ENCODE measurements at places on chromosomes 7 and 10.
A peak's percentile ranks its signal among the peaks of the same experiment; 100 is the strongest.

DNA sequence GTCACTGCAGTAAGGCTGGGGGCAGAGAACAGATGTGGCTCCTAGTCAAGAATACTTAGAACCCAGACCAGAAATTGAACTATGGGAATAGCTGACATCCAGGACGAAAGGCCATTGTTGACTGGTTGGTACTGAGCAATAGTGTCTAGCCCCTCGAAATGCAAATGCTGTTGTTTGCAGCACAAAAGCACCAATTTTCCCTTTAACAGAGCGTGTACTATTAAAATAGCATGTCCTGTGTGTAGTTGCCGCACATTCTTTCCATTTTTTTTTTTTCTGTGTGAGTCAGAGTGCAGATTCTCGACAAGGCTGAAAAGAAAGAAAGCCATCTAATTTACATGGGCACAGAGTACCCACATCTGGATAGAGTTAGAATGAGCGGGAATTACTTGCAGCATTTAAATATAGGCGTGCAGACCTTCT lies 302.4 kb downstream of the PTEN start:
- no peak for DNase-seq

- DNase-seq = peak; percentile 80
Observed at GRCh38 chr10:123135415-123136141, at the start of gene HMX3. Gene HMX3 (plus strand): TSS chr10:123135970. CDS start chr10:123136051, 81 bp downstream.

- DNase-seq = no peak
Observed at GRCh38 chr7:50446542-50446960, 3.6 kb downstream of the FIGNL1 start.

GRCh38 chr10:68899186-68899745 lies 1.8 kb upstream of the DDX50 start:
- no peak for DNase-seq

- DNase-seq = no peak
Observed at GRCh38 chr7:27997188-27997707, 183.3 kb downstream of the JAZF1 start.

GRCh38 chr7:8131694-8132605 lies 130.0 kb downstream of the ICA1 start:
- no peak for DNase-seq

GRCh38 chr10:54758791-54759190 lies 42.2 kb downstream of the PCDH15 start:
- no peak for DNase-seq

DNA sequence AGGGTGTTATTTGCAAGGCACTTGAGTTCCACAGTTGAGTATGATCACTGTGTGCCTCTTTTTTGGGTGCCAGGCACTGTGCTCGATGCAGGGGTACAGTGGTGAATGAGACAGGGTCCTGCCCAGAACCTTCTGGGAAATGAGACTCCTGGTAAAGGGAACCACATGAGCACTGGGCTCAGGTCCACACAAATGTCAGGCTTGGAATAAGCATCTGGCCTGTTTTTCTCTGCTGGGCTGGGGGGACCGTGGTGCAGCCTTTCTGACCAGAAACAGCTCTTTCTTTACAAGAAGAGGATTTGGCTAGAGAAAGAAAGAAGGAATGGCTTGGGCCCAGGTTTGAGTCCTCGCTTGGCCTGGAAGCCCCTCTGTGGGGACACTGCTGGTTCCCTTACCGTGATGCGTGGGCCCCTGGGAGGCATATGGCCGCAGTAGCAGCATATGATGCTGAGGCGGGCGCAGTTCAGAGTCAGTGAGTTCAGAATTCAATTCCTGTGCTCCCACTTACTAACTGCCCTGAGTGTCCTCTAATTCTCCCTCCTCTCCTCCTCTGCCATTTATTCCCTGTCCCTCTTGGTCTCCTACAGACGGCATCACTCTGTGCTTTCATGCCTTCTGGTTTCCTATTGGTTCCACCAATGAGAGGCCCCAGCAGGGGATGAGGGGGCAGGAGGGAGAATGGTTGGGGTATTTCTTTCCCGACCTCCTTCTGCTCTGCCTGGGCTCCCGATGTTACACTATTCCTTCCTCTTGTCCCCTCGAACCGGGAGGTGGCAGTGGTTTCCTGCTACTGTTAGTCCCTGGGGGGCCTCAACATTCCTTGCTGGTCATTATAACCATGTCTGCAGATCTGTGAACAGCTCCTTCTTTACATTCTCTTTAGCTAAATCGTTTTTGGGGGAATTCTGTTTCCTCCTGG lies 9.6 kb upstream of the KCP start:
- DNase-seq = no peak

GRCh38 chr7:70771451-70771850 lies 360.5 kb upstream of the GALNT17 start:
- DNase-seq = no peak

- DNase-seq = peak; percentile 69
Observed at GRCh38 chr7:130350945-130351790, 6.6 kb downstream of the CPA5 start.

DNA sequence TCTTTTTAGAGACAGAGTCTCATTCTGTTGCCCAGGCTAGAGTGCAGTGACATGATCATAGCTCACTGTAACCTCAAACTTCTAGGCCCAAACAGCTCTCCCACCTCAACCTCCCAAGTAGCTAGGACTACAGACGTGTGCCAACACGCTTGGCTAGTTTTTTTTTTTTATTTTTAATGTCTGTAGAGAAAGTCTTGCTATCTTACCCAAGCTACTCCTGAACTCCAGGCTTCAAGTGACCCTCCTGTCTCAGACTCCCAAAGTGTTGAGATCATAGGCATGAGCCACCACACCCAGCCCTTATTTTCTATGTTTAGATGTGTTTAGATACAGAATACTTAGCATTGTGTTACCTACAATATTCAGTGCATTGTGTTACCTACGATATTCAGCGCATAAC lies 46.4 kb downstream of the KMT2E start:
- no peak for DNase-seq

Data from GM10248 (cell line).